T-cell (primary cell): ENCODE measurements at places on chromosomes 6 and 20.

DNA sequence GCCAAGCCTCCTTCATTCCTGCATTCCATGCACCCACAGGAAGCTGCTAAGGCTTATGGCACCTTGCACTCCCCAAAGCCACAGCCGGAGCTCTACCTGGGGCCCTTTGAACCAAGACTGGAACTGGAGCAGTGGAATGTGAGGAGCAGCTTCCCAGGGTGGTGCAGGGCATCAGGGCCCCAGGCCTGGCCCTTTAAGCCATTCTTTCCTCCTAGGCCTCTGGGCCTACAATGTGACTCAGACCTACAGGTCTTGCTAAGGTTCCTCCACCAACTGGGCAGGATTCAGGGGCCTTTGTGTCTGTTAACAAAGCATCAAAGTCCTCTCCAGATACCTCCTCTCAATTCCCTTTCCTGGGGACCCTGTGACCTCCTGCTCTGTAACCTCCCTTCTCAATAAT, 36.2 kb downstream of the SF3B5 start:
- DNase-seq: no peak

- no peak for DNase-seq
These were observed 149.0 kb downstream of the FUT9 start for GRCh38 chr6:96164802-96165201.

DNA sequence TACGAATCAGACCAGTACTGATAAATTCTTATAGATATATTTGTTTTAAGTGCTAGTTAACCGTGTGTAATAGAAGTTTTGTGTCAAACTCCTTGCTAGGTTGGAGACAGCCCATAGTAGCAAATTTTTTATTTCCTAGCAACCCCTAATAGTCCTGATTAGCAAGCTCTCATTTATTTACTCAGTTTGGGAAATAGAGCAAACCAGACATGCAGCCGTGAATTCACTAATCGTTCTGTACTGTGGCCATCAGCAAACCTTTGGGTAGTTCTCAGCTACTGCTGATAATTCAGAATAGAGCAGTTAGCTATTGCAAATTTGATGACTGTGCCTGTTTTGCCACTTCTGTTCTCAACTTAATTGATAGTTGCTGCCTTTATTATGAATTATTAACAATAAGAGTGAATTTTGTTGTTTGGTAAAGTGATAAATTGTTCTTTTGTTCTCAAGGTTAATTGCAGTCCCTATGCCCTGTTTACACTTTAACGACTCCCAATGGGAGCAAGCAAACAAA, 215.8 kb downstream of the GRM1 start:
- no peak for DNase-seq

DNA sequence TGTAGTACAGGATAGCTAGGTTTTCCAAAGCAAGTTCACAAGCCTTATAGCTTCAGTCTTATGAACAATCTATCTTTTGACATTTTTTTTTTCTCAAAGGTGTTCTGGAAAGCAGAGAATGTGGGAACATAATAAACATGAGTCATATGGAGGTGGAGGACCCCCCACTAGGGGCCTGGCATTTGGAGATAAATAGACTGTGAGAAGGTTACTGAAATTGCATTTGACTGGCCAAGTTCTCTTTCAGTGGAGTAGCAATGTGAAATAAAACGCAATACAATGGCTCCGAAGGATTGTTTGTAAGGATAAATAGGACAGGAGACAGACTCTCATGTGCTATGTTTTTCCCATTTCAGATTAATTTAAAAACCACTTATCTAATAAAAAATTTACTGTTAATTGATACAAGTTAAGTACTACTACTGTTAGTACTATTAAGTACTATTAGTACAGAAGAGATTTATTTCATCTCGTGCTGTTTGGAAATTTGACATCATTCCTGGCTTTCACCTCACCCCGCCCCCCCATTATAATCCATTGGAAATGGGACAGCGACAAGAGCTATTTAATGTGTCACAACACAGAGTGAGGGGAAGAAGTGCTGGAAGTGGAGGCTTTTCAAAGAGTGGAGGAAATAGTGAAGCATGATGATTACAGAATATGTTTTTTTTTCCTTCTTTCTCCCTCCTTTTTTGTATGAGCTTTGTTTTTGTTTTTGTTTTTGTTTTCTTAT, 122.6 kb upstream of the ID4 start:
- DNase-seq: no peak

DNA sequence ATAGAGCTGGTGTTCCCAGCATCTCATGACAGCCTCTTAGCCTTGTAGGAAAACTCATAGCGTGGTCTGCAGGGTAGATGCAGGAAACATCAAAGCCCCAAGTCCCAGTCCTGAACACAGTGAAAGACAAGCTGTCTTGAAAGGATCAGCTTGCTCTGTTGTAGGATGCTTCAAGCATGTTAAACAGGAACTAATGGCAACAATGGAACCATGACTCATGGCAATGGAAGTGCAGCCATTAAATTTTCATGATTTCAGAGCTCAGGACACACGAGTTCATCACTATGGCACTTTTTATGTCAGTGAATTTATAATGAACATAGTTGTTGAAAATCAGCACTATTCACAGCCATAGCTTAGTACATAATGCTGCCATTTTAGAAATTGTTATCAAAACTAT, 367.7 kb downstream of the KIF16B start:
- no peak for DNase-seq

DNA sequence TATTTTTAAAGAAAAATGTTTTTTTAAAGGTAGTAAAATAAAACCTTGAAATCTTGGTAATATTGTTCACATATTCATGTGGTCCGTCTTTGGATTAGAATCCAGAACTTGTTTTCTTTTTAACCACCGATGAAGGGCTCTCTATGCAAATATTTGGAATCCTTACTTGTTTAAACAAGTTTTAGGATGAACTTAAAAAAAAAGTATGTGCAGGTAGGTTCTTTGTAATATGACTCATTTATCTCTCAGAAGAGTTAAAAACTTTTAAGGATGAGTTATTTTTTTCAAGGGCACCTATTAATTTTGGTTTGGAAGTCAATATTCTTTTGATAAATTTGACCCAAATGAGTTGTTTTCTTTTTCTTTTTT, 8.9 kb downstream of the DSP start:
- DNase-seq: no peak

DNA sequence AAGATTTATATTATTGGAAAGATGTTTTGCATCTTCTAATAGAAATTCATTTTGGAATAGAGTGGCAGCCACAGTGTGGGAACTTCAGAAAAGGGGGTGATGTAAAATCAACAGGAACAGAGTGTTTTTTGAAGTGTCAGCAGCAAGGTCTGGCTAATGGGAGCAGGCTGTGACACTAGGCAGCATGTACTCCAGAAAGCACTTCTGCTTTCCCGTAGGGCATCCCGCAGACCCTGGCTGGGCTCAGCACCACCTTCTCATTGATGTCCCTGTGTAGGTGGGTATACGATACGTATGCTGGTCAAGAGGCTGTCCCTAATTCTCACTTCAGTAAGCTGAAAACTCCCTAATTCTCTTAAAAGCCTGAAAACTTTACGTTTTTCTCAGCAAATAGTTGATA, 74.7 kb downstream of the EYA4 start:
- no peak for DNase-seq

DNA sequence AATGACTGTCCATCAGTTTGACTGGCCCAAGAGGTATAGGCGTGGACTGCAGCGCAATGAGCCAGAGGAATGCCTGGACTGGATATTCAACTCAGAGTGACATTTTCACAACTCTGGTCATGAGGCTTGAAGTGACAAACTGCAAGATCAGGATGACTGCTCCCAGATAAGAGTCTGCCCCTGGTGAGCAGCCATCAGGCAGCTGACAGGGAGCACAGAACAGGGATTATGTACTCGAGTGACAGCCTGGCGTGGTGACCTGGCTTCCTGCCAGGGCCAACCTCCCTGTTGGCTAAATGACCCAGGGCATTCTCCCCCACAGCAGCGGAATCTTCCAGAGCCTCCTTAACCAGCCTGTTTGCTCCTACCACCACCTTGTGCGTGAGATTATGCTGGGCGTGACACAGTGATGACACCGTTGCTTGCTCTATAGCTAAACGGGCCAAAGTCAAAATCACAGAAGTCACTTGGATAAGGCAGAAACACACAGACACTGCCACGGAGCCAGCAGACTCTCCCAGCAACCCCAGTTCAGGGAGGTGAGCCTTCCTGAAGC, 209.1 kb upstream of the JARID2 start:
- DNase-seq: no peak

GRCh38 chr6:137736911-137737310, 130.1 kb upstream of the TNFAIP3 start:
- no peak for DNase-seq

- DNase-seq: no peak
These were observed 201.3 kb downstream of the SYNE1 start for GRCh38 chr6:152435816-152436215.

- no peak for DNase-seq
These were observed 24.0 kb downstream of the SYNJ2 start for GRCh38 chr6:158005626-158006180.

GRCh38 chr20:35404614-35405259, 7.0 kb downstream of the UQCC1 start:
- no peak for DNase-seq

- DNase-seq: no peak
These were observed 198.6 kb upstream of the SIM1 start for GRCh38 chr6:100663219-100663863.

DNA sequence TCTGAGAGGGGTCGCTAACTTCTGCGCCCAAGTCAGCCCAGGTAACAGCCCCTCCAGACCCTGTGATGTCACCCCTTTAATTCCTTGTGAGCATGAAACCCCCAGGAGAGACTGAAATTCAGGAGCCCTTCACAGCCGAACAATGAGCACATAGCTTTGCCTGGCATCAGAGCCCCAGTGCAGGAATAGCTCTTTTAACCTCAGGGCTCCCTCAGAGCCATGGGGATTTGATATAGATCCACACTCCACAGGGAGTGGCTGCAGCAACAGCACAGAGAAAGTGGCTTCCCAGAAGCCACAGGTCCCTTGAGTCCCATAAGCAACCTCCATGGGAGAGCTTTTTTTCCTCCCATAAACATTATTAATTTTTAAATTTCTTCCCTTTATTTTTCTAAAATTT, 150.0 kb upstream of the MARCKS start:
- no peak for DNase-seq

GRCh38 chr6:152085451-152085921, 278.0 kb downstream of the ESR1 start:
- no peak for DNase-seq

DNA sequence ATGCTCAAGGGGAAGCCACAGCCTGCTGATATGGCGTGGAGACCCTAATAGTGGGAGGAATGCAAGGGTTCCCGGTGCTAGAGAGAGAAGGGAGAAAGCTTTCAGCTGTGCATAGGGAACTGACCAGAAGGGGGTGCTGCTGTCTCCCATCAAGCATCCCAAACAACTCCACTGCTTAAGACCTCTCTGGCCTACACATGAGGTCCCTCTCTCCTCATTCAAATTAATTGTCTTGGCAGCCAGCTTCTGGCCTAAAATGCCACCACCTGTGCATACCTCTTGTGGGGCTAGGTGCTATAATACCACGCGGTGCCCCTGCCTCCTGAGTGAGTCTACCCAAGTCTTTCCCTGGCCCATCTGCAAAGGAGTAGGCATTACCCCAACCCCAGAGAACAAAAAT, 14.5 kb downstream of the ADISSP start:
- DNase-seq: peak; percentile 52

- DNase-seq: no peak
These were observed 1.0 kb downstream of the SYNE1 start for GRCh38 chr6:152636021-152636608.

DNA sequence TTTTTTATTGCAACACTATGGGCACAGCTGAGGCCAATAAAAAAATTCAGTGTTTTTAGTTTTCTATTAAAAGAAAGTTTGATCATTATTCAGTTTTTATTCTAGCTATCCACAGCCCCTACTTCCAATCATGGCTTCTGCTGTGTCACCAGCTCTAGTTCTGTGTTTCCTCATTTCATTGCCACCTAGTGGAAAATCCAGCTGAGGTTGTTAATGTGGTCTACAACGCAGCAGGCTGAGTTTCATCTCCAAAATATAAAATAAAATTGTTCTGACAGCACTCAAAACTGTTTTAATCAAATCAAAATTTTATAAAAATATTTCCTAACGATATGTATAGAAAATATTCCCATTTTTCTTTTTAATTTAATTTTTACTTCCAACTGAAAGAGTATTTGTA, 13.6 kb downstream of the COL9A1 start:
- DNase-seq: no peak

DNA sequence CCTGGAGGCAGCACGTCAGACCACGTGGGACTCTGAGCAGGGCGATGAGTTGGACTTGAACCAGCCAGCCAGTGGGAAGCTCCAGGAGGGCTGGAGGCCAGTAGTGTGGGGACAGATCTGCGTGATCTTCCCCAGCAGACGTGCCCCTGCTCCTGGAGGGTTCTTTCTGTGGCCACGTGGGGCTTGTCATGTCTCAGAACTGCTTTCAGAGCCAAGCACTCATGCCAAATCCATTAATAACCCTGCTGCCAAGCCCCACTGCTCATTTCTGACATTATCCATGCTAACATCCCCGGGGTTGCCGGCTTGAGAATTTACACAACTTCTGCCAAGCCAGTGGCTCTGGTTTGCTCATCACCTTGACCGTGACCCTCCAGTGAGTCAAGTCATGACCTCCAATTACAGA, 38.3 kb downstream of the SIRPA start:
- no peak for DNase-seq

- DNase-seq: no peak
These were observed 13.4 kb downstream of the CST3 start for GRCh38 chr20:23624324-23624691.

- no peak for DNase-seq
These were observed 348.7 kb upstream of the MANEA start for GRCh38 chr6:95228636-95229035.

GRCh38 chr20:58749979-58750378, 57.4 kb downstream of the NPEPL1 start:
- no peak for DNase-seq

GRCh38 chr6:14110001-14110818, 7.4 kb upstream of the CD83 start:
- DNase-seq: no peak

GRCh38 chr20:53510262-53510661, 83.4 kb downstream of the ZNF217 start:
- DNase-seq: no peak

GRCh38 chr20:29742699-29743100, 1514.8 kb upstream of the DEFB115 start:
- DNase-seq: no peak

DNA sequence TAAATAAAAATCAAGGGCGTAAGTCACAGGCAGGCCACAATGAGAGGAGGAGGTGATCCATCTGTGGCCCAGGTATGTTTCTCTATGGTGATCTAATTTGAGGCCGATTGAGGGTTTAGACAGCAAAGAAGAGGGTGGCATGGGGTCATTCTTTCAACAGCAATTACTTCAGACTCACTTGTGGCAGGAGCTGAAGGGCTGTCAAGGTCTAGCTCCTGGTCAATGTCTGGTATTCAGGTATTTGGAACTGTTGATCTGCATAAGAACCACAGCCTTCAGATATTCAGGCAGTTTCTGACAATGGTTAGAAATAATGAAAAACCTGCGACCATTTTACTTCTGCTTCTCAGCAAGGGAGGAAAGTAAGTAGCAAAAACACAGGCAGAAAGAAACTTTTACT, 259.6 kb downstream of the FOXC1 start:
- no peak for DNase-seq

- no peak for DNase-seq
These were observed 6.7 kb downstream of the SRXN1 start for GRCh38 chr20:646107-646867.
